Kidney (tissue), 22 donors: ENCODE measurements at places on chromosomes 5 and 9. TPM values are rescaled to one million over a fixed set of nuclear protein-coding genes. Genes with fewer than 3 reads are reported as not detected.

PCDHGB3 gene
- polyA plus RNA-seq: 0.15 TPM

OR1J2 gene
- not detected for polyA plus RNA-seq

ZNF454 gene
- 0.77 TPM for polyA plus RNA-seq

- DNase-seq: no peak
These were observed 107.5 kb downstream of the RGS3 start for GRCh38 chr9:113570749-113571711.

DNA sequence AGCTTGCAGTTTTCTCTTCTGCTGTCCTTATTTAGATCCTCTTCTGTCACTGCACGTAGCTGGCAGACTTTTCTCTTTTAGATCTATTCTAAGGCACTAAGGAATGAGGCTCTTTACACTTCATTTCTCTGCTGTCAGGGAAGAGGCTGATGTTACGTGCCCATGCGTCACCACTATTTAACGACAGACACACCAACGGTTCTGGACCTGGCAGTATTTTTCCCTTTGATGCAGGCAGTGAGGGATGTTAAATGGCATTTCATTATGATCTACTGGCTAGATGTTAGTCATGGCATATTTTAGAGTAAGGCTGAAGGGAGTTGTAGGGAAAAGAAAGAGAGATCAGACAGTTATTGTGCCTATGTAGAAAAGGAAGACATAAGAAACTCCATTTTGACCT, 8.2 kb upstream of the CRHBP start:
- DNase-seq: no peak

- peak; percentile 10 for DNase-seq
These were observed 105.0 kb downstream of the ACER2 start for GRCh38 chr9:19513671-19514275.

- no peak for DNase-seq
These were observed 16.6 kb upstream of the ZDHHC11 start for GRCh38 chr5:867300-867870.

- no peak for DNase-seq
These were observed 62.1 kb upstream of the CTXN3 start for GRCh38 chr5:127586811-127587210.

DNA sequence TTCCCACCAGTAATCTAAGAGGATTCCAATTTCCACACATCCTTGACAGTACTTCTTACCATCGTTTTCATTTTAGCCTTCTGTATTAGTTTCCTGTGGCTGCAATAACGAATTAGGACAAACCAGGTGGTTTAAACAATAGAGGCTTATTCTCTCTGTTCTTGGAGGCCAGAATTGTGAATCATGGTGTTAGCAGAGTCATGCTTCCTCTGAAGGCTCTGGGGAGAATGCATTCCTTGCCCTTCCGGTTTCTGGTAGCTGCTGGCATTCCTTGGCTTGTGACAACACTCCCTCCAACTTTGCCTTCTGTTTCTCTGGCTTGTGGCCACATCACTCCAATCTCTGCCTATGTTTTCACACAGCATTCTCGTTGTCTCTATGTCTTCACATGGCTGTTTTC, 23.5 kb downstream of the RIGI start:
- DNase-seq: no peak

SPATA31D3 gene
- polyA plus RNA-seq: not detected

DNA sequence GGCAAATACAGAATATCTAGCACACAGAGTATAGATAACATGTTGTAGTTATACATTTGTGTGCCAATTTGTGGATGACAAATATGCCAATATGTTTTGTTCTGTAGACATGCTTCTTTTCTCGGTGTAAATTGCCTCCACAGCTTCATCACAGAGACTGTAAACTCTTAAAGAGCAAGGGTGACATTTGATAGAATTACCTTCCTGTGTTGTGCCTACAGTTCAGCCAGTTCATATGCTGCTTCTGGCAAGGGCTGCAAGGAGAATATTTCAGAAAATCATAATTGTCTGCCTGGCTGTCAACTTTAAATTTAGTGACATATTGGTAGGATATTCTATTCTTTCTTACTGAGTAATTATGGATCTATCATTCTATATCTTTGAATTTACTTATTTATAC, 155.1 kb downstream of the MAT2B start:
- DNase-seq: no peak

DNA sequence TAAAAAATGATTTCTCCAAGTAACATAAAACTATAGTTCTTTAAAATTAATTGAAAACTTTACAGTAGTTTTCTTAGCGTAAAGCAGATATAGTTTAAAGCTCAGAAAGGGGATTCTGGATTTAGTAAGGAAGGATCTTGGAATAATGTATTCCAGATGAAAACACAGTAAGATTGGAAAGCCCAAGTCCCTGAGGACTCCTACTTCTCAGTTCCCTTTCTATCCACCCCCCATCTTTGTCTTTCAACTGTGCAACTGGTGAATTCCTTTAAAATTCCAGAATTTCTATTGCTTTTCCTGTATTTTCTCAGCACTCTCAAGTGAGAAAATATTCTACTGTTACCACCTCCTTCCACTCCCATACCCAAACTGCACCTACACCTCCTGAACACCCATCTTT, 184.5 kb upstream of the FBN2 start:
- DNase-seq: no peak

GRCh38 chr5:53713978-53714666, 153.7 kb downstream of the NDUFS4 start:
- no peak for DNase-seq
